Stimulated activated CD4-positive, alpha-beta T cell treated with anti-CD3 and anti-CD28 coated beads, Interleukin-12 subunit alpha, Interleukin-12 subunit beta, amount 100 ng/mL, for 48 hours (primary cell): ENCODE measurements at places on chromosomes 1 and 21.

GRCh38 chr1:57835620-57836019, 411.8 kb upstream of the DAB1 start:
- no peak for DNase-seq

- DNase-seq = no peak
Measured at GRCh38 chr1:195799016-195799415, 809.2 kb downstream of the KCNT2 start.

DNA sequence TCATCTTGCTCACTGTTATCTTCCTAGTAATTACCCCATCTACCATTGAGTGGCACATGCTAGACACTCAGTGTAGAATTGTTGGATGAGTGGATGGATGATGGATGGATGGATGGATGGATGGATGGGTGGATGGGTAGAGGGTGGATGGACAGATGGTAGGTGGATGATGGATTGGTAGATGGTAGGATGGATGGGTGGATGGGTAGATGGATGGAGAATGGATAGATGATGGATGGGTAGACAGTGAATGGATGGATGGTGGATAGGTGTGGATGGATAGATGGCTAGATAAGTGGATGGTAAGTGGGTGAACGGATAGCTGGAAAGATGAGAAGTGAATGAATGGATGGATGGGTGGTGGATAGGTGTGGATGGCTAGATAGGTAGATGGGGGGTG, 165.3 kb upstream of the KLHDC7A start:
- DNase-seq = no peak

GRCh38 chr1:234988155-234988517, 140.5 kb downstream of the TOMM20 start:
- DNase-seq = no peak

DNA sequence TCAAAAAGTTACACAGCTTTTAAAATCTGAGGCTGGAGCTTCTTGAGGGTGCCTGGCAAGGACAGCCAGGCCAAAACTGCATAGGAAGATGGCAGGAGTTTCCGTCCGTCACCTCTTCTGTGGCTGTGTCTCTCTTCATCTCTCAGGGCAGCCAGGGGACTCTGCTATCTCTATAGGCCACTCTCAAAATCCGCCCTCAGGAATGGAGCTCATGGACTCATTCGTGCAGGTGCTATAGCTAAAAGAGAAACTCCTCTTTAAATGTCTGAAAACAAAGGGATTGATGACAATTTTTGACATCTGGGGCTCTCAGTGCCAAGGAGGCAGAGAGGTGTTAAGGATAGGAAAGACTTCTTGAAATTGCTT, 27.2 kb downstream of the OVAAL start:
- no peak for DNase-seq

- DNase-seq = no peak
Measured at GRCh38 chr1:84996846-84997666, at the start of gene MCOLN2. Gene MCOLN2, minus strand, starts transcription at chr1:84997113. Its CDS starts 241 bp downstream, at chr1:84996872.

DNA sequence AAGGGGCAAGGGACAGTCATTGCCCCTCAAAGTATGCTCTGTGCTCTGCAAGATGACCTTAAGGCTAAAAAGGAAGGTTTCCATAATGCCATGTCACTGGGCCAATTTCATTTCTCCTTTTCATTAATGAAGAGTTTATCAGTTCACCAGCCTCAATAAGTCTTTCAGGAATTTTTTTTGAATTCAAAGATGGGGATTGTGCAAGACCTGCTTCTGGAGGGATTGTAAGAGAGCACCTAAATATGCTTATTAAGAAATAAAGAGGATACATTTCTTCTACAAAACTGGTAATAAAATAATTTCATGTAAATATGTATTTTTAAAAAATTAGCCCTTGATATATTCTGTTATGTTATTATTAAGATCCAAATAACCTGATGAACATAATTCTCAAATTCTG, 86.8 kb upstream of the RGS4 start:
- no peak for DNase-seq

- DNase-seq = no peak
Measured at GRCh38 chr1:35215346-35215745, 22.4 kb upstream of the SFPQ start.

DNA sequence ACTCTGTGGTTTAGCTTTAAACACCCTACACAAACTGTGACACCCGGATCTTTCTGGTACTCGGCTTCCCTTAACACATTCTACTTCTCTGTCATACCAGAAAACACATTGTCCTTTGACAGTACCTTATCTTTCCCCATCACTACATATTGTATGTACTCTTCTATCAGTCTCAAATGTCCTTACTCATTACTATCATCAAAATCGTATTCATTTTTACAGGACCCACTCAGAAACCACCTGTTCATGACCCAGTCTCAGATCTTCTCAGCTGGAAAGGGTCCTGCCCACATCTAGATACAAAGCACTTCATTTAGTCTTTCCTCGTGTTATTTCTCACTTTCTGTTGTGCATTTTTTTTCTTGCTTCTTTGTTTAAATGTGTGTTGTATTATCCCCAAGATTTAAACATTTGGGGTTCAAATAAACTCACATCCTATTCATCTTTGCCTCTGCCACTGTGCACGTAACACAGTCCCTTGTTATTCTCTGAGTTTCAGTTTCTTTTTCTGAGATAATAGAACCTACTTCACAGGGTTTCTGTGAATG, 27.7 kb downstream of the CD34 start:
- no peak for DNase-seq

DNA sequence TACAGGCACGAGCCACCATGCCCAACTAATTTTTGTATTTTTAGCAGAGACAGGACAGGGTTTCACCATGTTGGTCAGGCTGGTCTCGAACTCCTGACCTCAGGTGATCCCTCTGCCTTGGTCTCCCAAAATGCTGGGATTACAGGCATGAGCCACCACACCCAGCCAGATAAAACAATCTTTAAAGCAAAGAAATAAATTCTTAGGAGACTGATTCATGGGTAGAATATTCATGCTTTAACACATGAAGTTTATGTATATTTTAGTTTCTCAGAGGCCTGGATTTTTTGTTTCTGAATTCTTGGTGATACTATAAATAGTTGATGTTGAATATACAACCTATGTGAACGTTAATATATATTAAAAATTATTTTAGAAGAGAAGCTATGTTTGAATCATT, 127.4 kb upstream of the KIAA1614 start:
- no peak for DNase-seq
